ENCODE measurements at places on chromosomes 2 and 18.

- no peak for DNase-seq
Observed at GRCh38 chr2:100614455-100615000, 51.7 kb downstream of the PDCL3 start.

- no peak for DNase-seq
Observed at GRCh38 chr2:119536707-119537106, 7.5 kb upstream of the CFAP221 start.

DNA sequence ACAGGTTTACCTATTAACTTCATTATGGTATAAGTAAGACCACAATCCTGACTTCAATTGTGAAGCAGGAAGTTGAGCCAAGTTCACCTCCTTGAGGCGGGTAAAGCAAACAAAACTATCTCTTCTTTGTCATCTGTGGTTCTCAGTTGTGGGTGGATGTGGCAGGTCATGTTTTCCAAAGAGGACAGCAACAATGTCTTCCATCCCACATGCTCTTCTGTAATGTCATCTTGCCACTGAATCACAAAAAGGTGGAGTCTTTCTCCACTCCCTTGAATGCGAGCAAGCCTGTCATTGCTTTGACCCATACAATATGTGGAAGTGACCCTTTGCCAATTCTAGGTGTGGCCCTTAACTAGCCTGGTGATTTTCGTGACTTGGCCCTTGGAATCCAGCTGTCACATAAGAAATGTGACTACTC is 98.7 kb downstream of the GRB14 start:
- no peak for DNase-seq

- no peak for DNase-seq
Observed at GRCh38 chr2:127820080-127820668, 9.2 kb upstream of the WDR33 start.

- no peak for DNase-seq
Observed at GRCh38 chr2:54559006-54559445, 102.9 kb downstream of the SPTBN1 start.

DNA sequence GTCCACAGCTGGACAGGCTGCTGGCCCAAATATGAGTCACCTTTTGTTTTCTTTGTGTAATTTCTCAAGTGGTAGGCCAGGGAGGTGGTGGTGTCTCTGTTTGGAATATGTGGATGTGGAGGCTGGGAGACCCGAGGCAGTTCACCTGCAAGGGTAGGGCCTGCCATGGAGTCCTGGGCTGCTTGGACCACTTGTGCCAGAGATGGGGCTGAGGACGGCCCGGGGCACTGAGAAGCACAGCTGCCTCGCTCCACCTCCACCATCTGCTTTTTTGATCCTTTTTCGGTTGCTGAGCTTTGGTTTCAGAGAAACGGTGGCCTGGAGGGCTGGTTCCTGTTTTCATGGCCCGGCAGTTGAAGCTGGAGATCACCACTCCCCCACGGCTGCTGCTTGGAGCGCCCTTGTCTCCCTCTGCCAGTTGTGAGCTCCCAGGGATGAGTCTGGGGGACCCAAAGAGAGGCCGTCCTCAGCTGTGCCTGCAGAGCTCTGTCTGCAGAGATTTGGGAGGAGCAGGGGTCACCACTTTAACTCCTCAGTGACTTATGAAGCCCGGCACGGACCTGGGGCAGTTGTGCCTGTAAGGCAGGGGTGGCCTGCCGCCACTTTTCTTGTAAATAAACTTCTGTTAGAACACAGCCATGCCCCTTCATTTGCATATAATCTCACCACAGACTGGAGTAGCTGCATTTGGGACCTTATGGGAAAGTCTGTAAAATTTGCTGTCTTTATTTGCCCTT is 67.6 kb upstream of the MCFD2 start:
- DNase-seq: no peak

DNA sequence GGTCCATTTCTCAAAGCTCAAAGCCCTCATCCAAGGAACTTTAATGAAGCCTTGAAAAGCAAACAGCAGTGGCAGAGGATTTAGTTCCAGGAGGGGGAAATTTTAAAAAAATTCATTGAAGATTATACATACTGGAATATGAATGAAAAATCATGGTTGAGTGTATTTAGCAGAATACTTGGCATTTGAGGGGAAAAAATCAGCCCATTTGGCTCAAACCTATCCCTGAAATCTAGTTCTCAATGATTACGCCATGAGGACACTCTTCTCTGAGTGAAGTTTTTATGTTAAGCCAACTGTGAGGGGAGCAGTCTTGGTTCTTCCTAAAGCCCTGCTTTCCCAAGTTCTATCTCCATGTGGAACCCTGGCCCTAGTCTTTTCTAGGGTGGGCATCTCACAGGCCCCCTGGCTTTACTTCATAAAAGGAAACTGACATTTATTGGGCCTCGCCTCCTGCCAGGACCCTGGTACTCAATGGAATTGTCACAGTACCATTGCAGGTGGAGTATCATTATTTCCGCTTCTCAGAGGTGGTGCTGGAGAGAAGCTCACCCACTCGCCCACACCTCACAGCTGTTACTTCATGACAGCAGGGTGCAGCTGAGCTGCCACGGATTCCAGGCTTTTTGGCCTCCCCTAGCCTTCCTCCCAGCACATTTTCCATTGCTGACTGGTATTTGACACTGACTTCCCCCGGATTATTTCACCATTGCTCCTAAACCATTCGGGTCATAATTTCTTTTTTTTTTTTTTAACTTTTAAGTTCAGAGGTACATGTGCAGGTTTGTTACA is 56.8 kb downstream of the NXPH2 start:
- DNase-seq: no peak

DNA sequence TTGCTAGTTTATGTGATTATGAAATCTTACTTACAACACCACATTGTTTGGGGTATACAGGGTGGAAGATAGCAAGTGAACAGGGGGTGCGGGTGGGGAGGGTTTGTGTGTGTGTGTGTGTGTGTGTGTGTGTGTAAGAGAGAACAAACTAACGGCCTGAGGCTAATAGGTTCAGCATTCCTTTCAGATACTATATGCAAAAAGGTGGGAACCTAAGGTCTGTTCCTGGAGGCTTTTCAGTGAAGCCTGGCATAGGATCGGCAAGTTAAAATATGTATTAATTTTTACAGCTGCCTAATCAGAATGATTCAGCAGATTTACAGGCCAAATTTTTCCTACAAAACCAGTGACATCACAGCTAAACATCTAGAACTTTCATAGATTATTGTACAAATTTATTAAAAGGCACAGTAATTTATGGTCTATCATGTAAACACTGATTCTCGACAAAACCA is 7.6 kb upstream of the SPDYA start:
- no peak for DNase-seq

- DNase-seq: peak; percentile 72
Observed at GRCh38 chr18:23871410-23871809, 143.1 kb upstream of the TTC39C start.

GRCh38 chr18:12336887-12337286 is 28.8 kb downstream of the TUBB6 start:
- no peak for DNase-seq

- DNase-seq: no peak
Observed at GRCh38 chr2:36789181-36789804, 92.8 kb downstream of the VIT start.

- DNase-seq: no peak
Observed at GRCh38 chr2:11214770-11215169, 59.5 kb downstream of the SLC66A3 start.

GRCh38 chr2:28981016-28981441 is at the start of gene TOGARAM2:
TOGARAM2 (plus strand) TSS chr2:28981298; CDS start chr2:28994835, 13,537 bp downstream.
- no peak for DNase-seq

- no peak for DNase-seq
Observed at GRCh38 chr2:117917223-117917917, 96.5 kb downstream of the CCDC93 start.

DNA sequence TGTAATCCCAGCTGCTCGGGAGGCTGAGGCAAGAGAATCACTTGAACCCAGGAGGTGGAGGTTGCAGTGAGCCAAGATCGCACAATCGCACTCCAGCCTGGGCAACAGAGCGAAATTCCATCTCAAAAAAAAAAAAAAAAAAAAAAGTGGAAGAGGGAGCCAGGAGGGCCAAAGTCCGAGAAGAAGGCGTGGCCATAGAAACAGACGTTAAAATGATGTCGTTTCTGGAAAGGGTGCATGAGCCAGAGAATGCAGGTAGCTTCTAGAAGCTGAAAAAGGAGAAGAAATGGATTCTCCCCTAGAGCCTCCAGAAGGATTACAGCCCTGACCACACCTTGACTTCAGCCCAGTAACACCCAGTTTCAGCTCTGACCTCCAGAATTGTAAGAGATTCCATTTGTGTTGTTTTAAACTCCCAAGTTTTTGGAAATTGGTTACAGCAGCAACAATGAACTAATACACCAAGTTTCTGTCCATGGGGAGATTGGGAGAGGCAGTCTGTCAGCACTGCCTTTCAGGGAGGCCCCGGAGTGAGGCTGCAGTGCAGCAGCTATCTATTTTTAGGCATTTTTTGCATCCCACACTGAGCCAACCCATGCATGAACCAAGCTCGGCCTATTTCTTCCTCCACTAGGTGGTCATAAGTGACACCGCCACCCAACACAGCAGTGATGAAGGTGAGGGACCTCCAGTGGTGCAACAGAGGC is 14.2 kb upstream of the TRAF3IP1 start:
- DNase-seq: no peak

- DNase-seq: no peak
Observed at GRCh38 chr18:74436158-74436769, 20.8 kb downstream of the DIPK1C start.

DNA sequence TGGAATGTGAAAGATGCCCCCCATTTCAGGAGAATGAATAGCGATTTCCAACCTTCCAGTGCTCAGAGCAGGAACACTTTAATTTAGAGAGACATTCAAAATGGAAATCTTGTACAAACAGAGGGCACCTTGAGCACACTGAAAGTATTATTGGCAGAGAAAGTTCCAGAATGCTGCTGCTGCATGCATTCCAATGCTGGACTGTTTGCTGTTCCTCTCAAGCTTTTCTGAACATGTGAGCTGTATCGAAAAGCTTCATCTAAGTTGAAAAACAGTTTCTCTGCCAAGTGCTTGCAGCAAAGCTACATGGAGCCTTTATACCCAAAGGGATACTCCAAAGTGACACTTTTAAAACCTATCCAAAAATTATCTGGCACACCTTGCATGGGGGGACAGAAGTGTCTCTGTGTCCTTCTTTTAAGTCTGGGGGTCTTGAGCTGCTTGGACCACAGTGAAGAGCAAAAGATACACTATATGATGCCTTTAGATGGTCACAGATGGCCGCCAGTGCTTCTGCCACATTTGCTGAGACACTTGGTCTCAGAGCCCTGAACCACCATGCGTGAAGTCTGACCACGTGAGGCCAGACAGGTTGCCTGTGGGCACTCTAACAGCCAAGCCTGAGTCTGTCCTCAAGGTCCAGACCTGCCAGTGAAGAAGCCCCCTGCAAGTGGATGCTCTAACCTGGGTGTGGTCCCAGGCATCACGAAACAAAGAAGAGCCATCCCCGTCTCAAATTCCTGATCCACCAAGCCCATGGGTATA is 18.8 kb downstream of the UXS1 start:
- no peak for DNase-seq

GRCh38 chr2:222102575-222103349 is 196.0 kb downstream of the PAX3 start:
- DNase-seq: no peak

DNA sequence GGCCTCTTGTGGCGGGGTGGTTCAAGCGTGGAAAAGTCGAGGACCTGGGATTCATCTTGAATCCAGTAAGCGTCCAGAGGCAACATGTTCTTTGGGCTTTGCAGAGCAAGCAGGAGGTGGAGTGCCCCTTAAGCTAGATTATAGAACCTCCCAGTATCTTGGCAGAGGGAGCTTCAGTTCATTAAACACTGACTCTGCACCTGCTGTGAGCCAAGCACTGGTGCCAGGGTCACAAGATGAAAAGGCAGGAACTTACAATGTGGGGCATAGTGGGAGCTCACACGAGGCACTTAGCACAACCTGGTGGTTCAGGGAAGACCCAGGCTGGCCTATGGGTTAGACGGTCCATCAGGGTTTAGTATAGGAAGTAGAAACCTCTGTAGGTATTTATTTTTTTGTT is 7.4 kb upstream of the FZD5 start:
- no peak for DNase-seq

- no peak for DNase-seq
Observed at GRCh38 chr2:73260338-73260984, 23.8 kb downstream of the FBXO41 start.

DNA sequence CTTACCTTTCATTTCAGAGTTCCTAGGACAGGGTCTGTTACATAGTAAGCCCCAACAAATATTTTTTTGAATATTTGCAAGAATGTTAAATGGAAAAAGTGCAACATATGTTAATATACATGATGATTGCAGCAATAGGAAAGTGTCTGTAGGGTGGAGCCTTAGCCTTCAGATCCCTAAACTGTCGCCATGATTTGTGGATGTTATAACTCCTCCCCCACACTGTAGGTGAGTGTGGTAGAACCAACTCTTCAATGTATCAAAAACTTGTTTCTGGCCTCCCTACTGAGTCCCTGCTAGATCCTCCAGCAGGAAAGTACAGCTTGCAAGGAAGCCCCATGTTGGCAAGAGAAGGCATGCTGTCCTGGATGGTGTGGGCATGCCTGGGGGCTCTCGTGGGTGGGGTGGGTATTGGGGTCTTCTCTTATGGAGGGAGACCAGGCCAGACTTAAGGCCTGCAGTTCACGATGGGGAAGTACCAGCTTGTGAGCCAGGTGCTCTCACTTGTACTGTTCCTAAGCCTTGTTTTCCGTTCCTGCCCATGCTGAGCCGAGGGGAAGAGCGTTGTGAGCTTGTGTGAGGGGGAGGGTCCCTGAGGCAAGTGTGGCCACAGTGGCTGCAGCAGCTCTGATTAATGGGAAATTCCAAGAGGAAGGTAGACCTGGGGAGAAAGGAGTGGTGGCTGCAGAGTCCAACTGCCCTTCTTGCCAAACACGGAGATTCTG is 11.4 kb downstream of the FHOD3 start:
- no peak for DNase-seq

GRCh38 chr2:152693033-152693432 is 24.2 kb downstream of the PRPF40A start:
- no peak for DNase-seq

DNA sequence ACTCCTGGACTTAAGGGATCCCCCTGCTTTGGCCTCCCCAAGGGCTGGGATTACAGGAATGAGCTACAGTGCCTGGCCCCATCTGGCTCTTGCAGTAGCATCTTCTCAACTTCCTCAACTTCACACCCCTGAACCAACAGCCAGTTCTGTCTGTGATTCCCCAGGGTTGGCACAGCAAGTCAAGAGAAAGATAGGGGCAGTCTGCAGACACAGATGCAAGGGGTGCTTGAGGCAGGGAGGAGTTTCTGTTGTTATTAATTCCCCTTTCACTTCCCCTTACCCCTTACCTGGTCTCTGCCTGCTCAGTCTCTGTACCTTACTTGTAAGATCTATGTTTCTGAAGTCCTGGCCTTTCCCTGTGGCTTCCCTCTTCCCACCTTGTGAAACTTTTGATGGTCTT is 54.1 kb upstream of the MEX3C start:
- no peak for DNase-seq

DNA sequence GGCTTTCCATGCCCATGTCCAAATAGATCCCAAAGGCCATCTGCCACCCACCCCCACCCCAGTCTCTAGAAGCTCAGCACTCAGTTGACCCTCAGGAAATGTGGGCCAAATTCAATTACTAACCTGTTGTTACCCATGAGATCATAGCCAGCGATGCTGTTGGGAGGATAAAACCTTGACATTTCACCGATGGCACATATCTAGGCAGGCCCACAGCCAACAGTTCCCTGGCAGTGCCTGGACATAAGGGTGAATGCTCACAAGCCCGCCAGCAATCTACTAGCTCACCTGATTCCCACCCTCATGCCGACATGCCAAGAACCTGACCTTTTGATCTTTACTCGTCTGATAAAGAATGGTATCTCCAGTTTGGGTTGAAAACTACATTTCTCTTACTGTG is 11.8 kb upstream of the ACOXL start:
- DNase-seq: no peak
